Activated naive CD4-positive, alpha-beta T cell treated with anti-CD3 and anti-CD28 coated beads, Interleukin-2, amount 50 U/mL, for 72 hours (primary cell): ENCODE measurements at places on chromosomes 12 and 14. TPM values are rescaled to one million over a fixed set of nuclear protein-coding genes. Genes with fewer than 3 reads are reported as not detected.

The MSRB3 gene
- total RNA-seq: not detected

GRCh38 chr12:130719263-130719859 is 3.3 kb upstream of the RIMBP2 start:
- DNase-seq: no peak

DNA sequence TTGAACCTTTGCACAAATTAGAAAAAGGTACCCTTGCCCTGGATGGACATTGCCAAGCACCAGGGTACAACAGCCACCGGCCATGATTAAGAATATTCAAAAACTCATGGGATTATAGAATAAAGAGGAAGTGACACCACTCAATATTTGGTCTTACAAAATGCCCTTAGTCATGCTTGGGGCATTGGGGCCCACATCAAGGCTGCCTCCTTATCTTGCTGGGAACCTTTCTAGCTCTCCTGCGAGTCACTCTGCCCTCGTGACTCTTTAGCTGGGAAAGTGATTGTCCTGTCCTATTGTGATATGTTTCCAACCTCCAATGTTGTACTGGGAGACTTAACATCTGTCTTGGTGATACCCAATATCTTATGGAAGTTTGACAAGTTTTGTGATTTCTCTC is 57.8 kb downstream of the GTF2A1 start:
- no peak for DNase-seq

DNA sequence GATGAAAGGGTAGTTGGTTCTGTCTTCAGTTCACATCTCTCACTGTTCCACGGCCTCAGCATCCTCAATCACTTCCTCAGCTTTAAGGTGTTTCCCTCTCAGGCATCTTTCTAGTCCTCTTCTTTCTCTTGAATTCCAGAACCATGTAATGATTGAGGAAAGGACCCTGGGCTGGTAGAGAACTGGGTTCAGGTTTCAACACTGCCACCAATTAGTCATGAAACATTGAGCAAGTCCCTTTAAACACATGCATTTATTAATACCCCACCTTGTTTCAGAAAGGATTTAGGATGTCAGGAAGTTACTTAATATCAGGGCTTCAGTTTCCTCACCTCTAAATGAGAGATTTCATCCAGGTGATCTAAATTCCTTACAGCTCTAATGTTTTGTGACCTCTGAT is 7.2 kb downstream of the DMAC2L start:
- no peak for DNase-seq

DNA sequence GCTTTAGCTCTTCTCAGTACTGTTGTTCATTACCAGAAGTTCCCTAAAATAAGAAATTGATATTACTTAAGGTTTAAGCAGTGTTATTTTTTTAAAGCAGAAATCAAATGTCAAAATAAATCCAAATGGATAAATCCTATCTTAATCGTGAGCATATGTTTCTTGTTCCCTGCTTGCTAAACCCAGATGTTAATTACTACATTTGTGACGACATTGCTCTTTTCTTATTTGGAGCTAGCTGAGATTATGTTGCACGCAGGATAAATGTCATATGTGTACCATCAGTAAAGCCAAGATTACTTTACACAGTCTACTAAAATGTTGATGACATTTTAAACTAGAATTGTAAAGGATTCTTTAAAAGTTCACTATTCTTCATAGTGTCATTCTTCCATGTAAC is 157.5 kb downstream of the PLCZ1 start:
- no peak for DNase-seq

The MLXIP gene
- 36.0 TPM for total RNA-seq

The BCL2L14 gene
- total RNA-seq: 2.2 TPM

The KERA gene
- total RNA-seq: not detected

DNA sequence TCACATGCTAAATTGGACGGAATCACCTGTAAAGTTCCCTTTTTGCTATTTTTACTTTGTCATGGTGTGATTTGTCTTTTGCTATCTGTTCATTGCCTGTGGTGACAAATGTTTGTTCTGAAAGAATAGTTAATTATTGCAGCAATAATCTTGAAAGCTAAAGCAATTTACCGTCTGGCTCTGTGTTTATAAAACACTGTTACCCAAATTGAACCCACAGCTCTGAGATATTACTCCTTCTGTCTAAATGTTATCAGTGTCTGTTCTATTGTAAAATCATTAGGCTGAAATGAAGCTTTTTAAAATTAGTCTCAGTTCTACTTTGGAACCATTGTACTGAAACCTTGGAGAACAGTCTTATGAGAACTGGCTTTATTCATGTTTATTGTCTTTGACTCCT is 42.5 kb downstream of the TMX1 start:
- DNase-seq: no peak

GRCh38 chr12:132064631-132065030 is 79.5 kb downstream of the DDX51 start:
- DNase-seq: no peak

- no peak for DNase-seq
Measured at GRCh38 chr14:89188492-89188891, 228.5 kb downstream of the FOXN3 start.

DNA sequence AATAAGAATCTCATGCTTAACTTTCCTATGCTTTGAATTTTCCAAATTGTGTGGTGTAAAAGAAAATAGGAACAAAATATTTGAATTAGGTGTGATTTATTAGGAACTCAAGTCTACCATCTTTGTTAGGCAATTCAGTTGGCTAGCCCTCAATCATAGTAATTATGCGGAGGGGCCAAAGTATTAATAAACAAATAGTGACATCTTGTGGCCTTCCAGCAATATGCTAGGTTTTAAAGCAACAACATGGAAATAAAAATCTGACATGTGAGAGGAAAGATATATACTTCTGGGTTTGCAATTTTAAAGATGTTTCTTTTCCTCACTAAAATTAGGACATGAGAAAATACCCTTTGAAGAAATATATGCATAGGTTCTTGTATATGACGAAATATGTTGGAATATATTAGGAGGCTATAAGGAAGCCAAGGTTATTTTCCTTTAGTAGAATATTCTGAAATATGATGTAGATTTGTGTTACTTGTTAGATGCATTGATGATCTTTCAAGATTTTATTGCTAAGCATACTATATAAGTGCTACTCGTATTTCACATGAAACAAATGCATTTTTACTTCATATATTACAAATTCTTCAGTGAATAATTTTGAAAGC is 200.4 kb downstream of the PTPRO start:
- DNase-seq: no peak

DNA sequence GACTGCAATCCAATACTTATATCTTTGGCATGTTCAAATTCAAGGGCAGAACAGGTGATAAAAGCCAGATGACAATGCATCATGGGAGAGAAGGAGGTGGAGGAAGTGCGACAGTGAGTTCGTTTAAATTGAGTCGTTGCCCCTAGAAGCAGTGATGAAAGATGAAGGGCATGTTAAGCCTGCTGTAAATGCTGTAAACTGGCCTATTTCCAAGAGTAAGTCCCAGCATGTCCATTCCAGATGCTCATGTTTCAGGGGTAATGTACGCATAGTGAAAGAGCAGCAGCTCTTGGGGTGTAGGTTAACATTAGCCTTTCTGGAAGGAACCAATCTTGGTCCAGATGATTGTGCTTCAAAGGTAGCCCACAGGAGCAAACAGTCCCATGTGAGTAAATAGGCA is 97.1 kb downstream of the C2CD5 start:
- DNase-seq: no peak

DNA sequence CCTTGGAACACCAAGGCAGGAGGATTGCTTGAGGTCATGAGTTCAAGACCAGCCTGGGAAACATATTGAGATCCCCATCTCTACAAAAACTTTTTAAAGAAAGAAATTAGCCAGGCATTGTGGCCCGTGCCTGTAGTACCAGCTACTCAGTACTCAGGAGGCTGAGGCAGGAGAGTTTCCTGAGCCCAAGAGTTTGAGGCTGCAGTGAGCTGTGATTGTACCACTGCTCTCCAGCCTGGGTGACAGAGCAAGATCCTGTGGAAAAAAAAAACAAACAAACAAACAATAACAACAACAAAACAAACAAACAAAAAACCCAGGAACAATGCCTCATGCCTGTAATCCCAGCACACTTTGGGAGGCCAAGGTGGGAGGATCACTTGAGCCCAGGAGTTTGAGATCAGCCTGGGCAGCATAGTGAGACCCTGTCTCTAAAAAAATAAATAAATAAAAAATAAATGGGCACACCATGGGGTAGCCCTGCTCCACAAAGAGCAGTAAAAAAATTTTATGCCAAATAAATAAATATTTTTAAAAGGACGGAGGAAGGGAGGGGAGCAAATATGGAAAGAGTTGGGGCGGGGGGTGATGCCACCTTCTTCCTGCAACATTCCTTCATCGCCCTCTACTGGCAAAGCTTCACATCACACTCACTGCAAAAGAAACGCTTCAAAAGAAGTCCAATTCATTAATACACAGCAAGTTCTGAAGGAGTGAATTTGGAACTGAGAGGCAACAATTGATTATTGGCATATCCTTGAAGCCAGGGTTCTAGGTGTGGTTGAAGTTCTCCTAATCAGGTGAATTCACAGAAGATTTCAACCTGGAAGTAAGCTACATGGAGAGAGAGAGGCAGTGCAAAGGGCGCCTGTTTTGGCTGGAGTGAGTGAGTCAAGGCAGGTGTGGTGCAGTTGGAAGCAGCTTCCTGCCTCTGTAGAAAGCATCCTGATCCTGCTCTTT is 8.8 kb upstream of the GNPTAB start:
- DNase-seq: no peak

DNA sequence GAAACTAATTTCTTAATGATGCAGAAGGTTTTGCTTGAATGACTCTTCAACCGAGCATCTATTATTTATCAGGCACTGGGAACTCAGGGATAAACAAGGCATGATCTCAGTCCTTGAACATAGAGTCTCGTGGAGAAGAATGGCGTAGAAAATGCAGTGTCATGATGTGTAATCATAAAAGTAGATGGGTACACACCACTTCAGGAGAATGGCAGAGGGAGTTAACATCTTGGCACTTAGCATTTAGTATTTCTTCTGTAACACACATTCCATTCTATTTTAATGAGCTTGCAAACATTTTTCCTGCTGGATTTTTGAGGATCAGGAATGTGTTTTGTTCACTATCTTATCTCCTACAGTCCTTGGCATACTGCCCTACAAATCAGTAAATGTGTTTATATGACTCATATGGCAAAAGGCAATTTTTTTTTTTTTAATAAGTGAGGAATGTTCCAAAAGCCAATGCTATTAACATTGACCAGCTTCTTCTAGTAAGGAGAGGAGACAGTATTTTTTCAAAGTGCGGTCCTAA is 3.8 kb downstream of the TXNRD1 start:
- no peak for DNase-seq

GRCh38 chr14:105064721-105065143 is 498 bp downstream of the GPR132 start:
- DNase-seq: no peak

- DNase-seq: peak; percentile 13
Measured at GRCh38 chr12:125402874-125403789, 337.9 kb downstream of the AACS start.

The ANO2 gene
- total RNA-seq: not detected

GRCh38 chr14:24349742-24350141 is 10.0 kb upstream of the RIPK3 start:
- no peak for DNase-seq

DNA sequence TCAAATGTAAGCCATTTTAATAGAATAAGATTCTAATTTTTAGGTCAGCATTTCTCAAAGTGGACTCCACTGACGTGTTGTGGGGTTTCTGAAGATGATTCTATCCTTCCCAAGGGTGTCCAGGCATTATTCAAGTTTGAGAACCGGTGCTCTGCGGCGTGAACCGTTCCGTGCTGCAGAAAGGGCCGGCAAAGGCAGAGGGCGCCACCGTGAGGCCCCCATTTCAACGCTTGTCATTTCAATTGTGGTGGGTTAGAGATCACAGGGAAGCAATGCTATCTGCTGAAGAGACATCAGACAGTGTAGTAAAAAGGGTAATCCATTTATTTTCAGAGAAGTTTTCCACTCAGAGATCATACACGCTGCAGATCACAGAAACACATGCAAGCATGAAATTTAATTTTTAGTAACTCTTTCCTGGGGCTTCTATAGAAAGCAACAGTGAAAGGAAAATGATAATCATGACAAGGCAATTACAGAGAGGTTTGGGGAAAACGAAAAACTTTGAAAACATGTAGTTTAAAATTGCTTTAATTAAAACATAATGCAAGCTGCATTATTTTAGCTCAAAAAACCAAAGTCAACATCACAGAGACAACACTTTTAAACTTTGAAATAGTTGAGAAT is 201.7 kb downstream of the EXOC5 start:
- no peak for DNase-seq

The SLIRP gene
- 45.9 TPM for total RNA-seq

DNA sequence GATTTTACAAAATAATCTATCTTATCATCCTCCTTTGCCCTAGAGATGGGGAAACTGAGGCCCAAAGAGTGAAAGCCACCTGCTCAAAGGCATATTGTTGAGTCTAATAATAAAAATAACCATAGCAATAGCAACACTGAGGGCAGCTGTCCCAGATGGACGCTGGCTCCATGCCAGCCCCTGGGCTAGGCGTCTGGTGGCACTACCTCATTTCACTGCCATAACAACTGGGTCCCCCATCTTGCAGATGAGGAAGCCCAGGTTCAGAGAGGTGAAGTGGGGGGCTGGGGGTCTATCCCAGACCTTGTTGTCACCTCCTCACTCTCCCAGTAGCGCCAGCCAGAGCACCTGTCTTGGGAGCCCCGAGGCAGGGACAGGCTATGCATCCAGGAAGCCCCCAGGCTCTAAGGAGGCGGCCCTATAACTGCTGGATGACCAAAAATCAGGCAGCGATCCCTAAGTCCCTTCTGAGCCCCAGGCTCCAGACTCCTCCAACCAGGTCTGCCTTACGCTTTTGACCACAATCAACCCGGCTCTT is 12.8 kb downstream of the BDKRB2 start:
- no peak for DNase-seq

The PIWIL1 gene
- not detected for total RNA-seq

The POTEG gene
- not detected for total RNA-seq

The PRR4 gene
- 2.4 TPM for total RNA-seq

- no peak for DNase-seq
Measured at GRCh38 chr12:1634590-1635191, 5.7 kb downstream of the WNT5B start.

GRCh38 chr12:56637621-56638020 is 7.5 kb upstream of the BAZ2A start:
- DNase-seq: no peak

The LPCAT3 gene
- 31.9 TPM for total RNA-seq

- no peak for DNase-seq
Measured at GRCh38 chr14:32286602-32287001, 42.5 kb upstream of the AKAP6 start.

The KCNJ8 gene
- total RNA-seq: not detected

DNA sequence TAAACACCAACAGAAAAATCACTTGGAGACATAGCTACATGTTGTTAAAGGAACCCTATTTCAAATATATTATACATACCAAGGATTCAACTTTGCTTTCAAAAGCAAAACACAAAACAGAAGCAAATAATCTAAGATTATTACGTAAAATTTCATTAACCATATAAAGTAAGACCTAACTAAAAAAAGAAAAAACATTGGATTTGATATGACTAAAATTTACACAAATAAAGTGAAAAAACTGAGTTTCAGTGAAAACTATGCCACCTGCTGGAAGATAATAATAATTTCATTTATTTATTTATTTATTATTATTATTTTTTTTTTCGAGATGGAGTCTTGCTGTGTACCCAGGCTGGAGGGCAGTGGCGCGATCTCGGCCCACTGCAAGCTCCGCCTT is 45.2 kb downstream of the WDHD1 start:
- no peak for DNase-seq

GRCh38 chr14:51242545-51243490 is 2.8 kb downstream of the TMX1 start:
- no peak for DNase-seq

The SMOC1 gene
- total RNA-seq: not detected
